ENCODE measurements at places on chromosomes 12 and 14.

DNA sequence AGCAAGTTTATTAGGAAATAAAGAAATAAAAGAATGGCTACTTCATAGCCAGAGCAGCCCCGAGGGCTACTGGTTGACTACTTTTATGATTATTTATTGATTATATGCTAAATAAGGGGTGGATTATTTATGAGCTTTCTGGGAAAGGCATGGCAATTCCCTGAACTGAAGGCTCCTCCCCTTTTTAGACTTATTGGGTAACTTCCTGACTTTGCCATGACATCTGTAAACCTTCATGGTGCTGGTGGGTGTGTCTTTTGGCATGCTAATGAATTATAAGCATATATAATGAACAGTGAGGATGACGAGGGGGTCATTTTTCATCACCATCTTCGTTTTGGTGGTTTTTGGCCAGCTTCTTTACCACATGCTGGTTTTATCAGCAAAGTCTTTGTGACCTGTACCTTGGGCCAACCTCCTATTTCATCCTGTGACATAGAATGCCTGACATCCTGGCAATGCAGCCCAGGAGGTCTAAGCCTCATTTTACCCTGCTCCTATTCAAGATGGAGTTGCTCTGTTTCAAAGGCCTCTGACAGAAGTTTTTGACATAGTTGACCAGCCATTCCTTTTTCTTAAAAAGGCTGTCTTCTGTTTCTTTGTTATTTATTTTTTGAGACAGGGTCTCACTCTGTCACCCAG, 11.1 kb upstream of the PTGES3 start:
- no peak for ATAC-seq

GRCh38 chr14:23629832-23630396, 6.2 kb upstream of the DHRS2 start:
- no peak for ATAC-seq

GRCh38 chr12:116827432-116827831, 53.8 kb downstream of the HRK start:
- no peak for ATAC-seq

- ATAC-seq = peak; percentile 63
Measured at GRCh38 chr14:50001151-50001998, 108.5 kb downstream of the ARF6 start.

DNA sequence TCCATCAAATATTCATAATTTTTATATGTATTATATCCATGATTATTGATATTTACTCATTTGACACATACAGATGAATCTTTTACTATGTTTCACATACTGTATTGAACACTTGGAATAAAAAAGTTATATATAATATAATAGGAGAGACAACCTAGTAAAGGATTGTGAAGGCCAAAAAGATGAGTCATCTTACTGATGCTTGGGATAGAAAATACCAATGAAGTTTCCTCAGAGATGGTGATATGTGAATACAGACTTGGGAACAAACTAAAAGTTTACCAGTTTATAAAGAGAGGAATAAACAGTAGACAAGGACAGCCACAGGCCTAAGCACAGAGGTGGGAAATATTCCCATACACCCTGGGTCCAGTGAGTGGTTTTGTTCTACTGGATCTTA, 743.9 kb upstream of the FLRT2 start:
- ATAC-seq = no peak

- peak; percentile 78 for ATAC-seq
Measured at GRCh38 chr14:88013750-88014349, 8.9 kb downstream of the GPR65 start.

DNA sequence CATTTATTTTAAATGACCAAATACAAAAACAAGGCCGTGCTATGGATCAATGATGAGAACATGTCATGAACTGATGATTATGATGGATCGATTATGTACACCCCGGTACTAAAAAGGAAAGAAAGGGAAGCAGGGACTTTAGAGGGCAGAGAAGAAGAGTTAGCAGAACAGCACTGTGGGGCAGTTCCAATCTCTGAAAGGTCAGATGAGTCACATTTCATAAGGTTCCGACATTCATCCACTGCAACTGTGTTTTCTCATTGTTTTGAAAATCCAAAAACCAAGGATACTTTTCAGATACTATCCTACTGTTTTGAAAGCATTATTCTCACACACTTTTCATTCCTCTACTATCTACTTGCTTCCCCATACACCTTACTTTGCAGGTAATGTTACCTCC, 169.3 kb downstream of the STXBP6 start:
- no peak for ATAC-seq

DNA sequence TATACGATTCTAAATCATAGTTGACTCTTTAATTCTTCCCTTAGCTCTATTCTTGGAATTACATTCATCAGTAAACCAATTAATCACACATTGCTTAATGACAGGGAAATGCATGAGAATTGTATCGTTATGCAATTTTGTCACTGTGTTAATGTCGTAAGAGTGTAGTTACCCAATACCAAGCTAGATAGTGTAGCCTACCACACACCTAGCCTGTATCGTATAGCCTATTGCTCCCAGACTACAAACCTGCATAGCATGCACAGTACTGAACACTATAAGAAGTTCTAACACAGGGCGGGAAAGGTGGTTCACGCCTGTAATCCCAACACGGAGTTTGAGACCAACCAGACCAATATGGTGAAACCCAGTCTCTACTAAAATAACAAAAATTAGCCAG, 24.7 kb downstream of the HNRNPC start:
- ATAC-seq = no peak
